EH (cell line): ENCODE measurements at places on chromosomes 3 and 15.

DNA sequence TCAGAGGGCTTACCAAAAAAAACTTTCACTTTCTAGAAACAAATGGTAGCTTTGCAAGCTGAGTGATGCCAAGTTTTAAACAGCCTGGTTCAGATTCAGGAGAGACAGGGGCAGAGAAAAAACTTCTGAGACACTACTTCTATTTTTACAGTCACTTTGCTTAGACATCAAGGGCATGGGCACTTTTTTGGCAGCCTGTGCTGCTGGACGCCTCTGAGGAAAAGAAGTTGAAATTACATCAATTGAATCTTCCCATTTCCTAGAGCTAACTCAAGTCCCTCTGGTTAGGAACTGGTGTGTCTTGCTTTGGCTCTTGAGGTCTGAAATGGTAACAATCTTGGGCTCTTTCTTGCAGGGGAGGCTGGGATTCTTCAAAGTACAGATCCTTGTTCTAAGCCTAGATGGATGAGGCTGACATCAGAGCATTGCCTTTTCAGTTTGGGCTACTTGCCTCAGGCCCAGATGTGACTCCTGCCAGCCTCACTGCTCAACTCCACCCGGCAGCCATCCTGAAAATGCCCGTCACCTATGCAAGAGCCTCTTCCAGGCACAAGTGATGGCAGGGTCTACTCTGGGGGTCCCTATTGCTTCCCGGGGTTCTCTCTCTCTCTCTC lies 357.5 kb downstream of the FOXP1 start:
- DNase-seq: no peak

GRCh38 chr15:66095871-66096687 lies 157.5 kb downstream of the MEGF11 start:
- no peak for DNase-seq

- DNase-seq: no peak
Measured at GRCh38 chr3:134628884-134629283, 21.9 kb downstream of the KY start.

GRCh38 chr15:42876224-42876623 lies 44.4 kb downstream of the TTBK2 start:
- no peak for DNase-seq

DNA sequence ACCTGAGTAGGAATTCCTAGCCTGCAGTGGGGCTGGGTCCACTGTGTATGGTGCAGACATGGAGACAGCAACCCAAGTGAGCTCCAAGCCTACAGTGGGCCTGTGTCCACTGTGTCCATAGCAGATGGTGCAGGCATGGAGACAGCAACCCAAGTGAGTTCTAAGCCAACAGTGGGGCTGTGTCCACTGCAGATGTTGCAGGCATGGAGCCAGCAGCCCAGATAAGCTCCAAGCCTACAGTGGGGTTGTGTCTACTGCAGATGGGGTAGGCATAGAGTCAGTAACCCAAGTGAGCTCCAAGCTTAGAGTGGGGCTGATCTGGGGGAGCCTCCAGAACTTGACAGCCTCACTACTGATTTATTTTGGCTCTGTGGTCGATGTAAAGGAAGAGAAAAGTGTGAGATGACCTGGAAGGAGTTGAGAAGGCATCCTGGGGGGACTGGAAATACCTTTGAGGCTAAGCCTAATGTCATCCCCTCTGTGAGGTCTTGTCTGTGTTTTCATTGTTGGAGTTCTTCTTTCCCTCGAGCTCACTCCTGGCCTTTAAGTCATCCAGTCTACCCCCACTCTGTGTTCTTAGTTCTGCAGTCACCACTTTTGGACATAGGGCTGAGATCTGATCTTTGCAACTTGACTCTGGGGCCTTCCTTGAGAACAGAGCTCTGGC lies 22.4 kb upstream of the IL16 start:
- DNase-seq: no peak

DNA sequence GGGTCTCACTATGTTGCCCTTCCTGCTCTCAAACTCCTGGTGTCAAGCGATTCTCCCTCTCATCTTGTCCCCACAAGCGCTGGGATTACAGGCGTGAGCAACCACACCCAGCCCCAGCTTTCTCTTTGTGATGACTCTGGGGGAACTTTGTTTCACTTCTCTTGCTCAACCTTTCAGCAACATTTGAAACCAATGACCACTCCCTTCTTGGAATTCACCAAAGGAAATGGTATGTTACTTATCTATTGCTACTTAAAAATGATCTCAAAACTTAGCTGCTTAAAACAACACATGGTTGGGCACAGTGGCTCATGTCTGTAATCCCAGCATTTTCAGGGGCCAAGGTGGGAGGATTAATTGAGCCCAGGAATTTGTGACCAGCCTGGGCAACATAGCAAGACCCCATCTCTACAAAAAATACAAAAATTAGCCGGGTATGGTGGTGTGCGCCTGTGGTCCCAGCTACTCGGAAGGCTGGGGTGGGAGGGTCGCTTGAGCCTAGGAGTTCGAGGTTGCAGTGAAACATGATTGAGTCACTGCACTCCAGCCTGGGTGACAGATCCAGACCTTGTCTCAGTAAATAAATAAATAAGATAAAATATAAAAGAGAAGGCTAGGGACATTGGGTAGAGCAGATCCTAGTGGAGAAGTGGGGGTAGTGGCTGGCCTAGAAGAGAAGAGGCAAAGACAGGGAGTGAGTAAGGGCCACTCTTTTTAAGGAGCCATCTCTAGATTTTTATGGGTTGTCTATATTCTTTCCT lies 10.3 kb upstream of the COPG1 start:
- peak; percentile 21 for DNase-seq

DNA sequence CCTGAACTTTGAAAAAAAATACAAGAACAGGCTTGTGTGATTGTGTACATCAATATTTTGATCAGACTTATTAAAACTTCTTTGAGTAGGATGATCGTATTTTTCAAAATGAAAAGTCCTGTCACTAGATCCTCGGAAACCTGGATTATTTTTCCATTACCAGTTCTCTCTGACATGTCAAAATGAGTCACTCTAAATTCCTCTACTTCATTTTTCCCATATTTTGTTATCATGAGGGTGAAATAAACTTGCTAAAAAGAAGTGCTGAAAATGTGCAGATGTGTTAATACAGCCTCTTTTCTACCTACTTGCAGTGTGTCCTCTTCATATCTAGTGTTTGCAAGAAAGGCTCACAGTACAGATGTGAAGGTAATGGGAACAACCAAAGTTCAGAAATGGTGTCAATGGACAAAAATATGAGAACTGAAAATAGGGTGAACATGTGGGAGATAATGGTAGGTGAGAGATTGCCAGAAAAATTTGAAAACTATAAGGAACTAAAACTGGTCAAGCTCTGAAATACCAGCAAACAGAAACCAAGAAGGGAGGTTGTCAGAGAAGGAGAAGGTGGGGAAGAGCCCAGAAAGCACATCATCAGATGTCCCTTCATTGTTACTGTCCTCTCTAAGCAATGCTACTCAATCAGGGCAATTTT lies 108.2 kb downstream of the EOMES start:
- DNase-seq: peak; percentile 70

- no peak for DNase-seq
Measured at GRCh38 chr3:45940781-45941365, 2.4 kb upstream of the CXCR6 start.

DNA sequence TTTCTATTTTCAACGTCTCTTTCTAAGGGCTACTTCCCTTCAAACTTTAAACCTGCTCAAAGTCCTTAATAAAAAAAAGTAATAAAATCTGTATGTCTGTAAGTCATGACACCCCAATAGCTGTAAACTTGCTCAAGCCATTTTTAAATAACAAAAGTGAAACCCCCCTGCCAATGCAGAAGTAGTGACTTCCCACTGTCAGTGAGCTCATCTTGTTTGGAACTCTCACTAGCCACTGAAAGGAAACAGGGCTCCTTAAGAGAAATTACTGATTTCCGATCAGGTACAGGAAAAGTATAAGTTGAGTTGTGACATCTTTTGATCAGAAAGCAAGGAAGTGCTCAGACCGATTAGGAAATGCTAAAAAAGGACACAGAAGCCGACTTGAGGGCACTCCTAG lies 27.6 kb upstream of the GPR171 start:
- no peak for DNase-seq

- no peak for DNase-seq
Measured at GRCh38 chr3:56254835-56255234, 213.4 kb downstream of the ERC2 start.

- no peak for DNase-seq
Measured at GRCh38 chr3:194312186-194312742, 38.9 kb downstream of the CPN2 start.

DNA sequence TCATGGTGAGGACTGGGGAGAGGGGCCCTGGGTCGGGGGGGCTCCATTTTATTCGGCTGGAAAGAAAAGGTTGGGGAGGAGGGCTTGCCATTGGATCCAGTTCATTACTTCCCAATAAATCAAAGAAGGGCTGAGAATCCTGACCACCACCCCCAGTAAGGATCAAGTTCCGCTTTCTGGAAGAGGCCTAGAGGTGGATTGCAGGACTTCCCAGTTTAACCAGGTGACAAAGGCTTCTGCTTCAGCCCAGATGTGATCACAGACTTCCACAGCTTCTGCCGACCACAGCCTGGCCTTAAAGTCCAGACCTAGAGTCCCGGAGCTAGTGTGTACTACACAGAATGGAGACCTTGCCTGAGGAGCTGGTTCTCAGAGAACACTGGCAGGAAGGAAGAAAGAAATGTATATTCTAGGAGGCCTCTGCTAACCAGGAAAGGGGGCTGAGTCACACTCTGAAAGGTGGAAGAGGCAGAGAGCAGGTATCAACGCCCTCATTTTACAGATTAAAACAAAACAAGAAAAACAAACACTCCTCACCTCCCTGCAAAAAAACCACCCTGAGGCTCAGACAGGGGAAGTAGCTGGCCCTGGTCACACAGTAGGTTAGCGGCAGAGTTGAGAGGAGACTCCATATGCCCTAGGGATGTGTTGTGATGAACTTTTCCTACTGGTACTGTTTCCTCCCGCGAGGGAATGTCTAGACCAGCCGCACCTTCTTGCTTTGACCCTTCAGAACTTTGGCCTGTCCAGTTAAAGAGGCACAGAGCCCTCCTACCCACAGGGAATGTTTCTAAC lies 1.1 kb upstream of the CEMIP start:
- no peak for DNase-seq

DNA sequence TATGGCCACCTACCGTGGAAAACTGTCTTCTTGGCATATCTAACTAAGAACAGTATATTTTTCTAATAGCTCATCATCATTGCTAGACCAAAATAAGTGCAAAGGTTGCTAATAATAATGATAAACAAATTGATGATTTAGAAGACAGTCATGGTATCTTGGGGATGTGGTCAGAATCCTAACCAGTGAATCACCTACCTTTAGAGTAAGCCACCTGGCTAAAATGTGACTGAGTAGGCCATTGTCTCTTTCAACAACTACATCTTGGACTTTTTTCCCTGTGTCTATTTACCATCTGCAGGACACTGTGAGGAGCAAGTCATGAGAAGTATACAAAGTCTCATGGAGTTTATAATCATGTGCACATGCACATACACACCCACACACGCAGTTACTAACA lies 273.5 kb upstream of the SEMA6D start:
- DNase-seq: no peak

DNA sequence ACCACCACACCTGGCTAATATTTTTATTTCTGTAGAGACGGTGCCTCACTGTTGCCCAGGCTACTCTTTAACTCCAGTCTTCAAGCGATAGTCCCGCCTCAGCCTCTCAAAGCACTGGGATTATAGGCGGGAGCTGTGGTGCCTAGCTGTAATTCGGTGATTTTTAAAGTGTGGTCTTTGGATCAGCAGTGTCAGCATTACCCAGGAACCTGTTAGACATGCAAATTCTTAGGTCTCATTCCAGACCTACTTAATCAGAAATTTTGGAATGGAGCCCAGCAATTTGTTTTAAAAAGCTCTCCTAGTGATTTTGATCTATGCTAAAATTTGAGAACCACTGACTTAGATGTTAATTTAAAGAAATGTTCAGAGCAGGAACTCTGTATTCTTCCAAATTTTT lies 51.9 kb downstream of the GOLM2 start:
- DNase-seq: peak; percentile 89

- DNase-seq: no peak
Measured at GRCh38 chr3:87236093-87236492, 9.0 kb downstream of the CHMP2B start.

DNA sequence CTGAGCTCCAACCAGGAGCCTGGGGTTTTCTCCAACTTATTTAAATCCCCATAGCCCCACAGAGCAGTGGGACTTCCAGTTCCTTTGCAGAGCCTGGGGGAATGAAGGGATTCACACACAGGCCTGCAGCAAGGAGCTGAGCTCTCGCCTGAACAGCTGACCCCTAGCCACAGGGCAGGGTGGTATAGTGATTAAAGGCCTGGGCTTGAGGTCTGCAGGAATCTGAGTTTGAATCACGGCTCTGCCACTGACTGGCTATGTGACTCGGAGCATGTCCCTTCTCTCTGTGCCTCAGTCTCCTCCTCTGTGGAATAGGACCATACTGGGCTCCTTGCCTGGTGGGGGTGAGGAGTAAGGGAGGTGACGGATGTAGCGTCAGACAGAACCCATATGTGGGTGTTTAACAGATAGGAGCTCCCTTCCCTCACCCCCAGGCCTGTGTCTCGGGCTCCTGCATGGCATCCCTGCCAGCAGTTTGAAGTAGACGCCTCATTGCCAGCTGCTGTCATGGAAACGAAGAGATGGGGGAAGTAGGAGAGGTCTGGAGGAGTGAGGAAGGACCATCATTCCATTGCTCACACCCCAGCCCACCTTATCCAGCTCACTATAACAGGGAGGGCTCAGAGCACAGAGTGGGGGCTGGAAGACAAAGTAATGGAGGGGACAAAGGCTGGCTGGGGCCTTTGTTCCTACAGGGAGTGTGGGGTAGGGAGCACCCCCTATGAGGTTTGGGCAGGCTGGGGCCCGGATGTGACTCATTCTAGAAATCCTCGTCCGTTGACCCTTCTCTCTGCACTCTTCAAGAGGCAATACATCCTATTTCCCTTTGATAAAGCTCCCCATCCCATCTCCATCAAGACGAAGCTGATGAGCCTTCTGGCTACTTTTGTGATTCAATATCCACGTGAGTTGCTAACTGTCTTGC lies 14.8 kb downstream of the HRH1 start:
- peak; percentile 77 for DNase-seq

GRCh38 chr15:52529341-52529924 lies 753 bp upstream of the MYO5A start:
- no peak for DNase-seq

DNA sequence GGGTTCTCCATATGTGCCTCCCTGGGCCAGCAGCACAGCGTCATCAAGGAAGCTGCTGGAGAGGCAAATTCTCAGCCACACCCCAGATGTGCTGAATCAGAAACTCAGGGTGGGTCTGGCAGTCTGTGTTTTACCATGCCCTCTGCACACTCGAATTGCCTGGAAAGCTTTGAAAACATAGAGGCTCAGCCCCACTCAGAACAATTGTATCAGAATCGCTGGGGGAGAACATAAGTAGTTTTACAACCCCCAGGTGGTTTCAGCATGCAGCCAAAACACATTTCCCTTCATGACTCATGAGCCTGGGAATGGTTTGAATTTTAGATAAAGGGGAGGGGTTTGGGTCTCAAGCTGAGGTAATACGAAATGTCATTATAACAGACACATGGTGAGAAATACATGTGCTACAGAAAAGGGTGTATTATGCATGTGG lies 9.6 kb downstream of the TGM4 start:
- peak; percentile 91 for DNase-seq
